Ovary (tissue), 10 donors: ENCODE measurements at places on chromosomes 2 and 18. TPM values are rescaled to one million over a fixed set of nuclear protein-coding genes. Genes with fewer than 3 reads are reported as not detected.

- no peaks in the 10 kb centered on the region for H3K27me3 ChIP-seq
- no peak overlapping the region for H3K27ac ChIP-seq
- no peaks in the 10 kb centered on the region for H3K4me1 ChIP-seq
- H3K36me3 ChIP-seq: no peaks in the 10 kb centered on the region
- H3K4me3 ChIP-seq: no peak overlapping the region
- no peak for DNase-seq
Measured at GRCh38 chr18:34121200-34121721, 103.5 kb downstream of the NOL4 start.

- H3K4me3 ChIP-seq: no peak overlapping the region
- no peak overlapping the region for H3K27ac ChIP-seq
- no peaks in the 10 kb centered on the region for H3K4me1 ChIP-seq
- DNase-seq: no peak
- no peaks in the 10 kb centered on the region for H3K36me3 ChIP-seq
Measured at GRCh38 chr2:79041032-79041448, 15.5 kb downstream of the REG3G start.

DNA sequence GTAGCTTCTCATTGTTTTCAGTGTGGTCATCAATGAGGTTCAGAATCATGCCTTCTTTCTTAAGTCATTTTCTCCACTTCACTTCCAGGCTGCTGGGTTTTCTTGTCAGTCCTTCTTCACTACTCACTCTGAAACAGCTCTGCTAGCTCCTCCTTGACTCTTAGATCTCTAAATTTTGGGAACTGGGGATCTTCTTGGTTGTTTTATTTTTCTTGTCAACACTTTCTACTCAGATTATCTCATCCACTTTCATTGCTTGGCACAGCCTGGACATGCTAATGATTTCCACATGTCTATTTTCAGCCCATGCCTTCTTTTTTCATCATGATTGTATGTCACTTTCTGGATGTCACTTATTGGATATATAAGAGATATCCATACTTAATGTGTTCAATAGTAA lies 517.8 kb upstream of the DSEL start:
- DNase-seq: no peak
- no peak overlapping the region for H3K27ac ChIP-seq
- H3K4me3 ChIP-seq: no peak overlapping the region
- peaks cover 1% of the 10 kb centered on the region for H3K4me1 ChIP-seq
- no peaks in the 10 kb centered on the region for H3K27me3 ChIP-seq

GRCh38 chr2:134457765-134458472 lies 204.0 kb downstream of the MGAT5 start:
- no peaks in the 10 kb centered on the region for H3K27me3 ChIP-seq
- no peak for DNase-seq
- no peaks in the 10 kb centered on the region for H3K36me3 ChIP-seq
- no peak overlapping the region for H3K4me3 ChIP-seq
- no peaks in the 10 kb centered on the region for H3K4me1 ChIP-seq

- no peaks in the 10 kb centered on the region for H3K4me1 ChIP-seq
- no peaks in the 10 kb centered on the region for H3K36me3 ChIP-seq
- DNase-seq: no peak
- H3K27ac ChIP-seq: no peak overlapping the region
Measured at GRCh38 chr2:112021781-112022231, 33.3 kb upstream of the TMEM87B start.

FAM228A gene
- 2.5 TPM for total RNA-seq

GRCh38 chr18:41263956-41264355 lies 691.1 kb upstream of the PIK3C3 start:
- no peak overlapping the region for H3K27ac ChIP-seq
- no peaks in the 10 kb centered on the region for H3K27me3 ChIP-seq
- H3K36me3 ChIP-seq: no peaks in the 10 kb centered on the region
- no peak for DNase-seq
- H3K4me3 ChIP-seq: no peak overlapping the region

GRCh38 chr18:70354771-70355170 lies 65.9 kb downstream of the SOCS6 start:
- no peak for DNase-seq
- H3K27me3 ChIP-seq: no peaks in the 10 kb centered on the region
- no peak overlapping the region for H3K27ac ChIP-seq

PLEKHH2 gene
- total RNA-seq: 37.2 TPM

HMSD gene
- total RNA-seq: not detected

LAMA1 gene
- total RNA-seq: 5.2 TPM

ARL4C gene
- 5.1 TPM for total RNA-seq

TMEM163 gene
- total RNA-seq: 0.24 TPM

AKAIN1 gene
- not detected for total RNA-seq

DNA sequence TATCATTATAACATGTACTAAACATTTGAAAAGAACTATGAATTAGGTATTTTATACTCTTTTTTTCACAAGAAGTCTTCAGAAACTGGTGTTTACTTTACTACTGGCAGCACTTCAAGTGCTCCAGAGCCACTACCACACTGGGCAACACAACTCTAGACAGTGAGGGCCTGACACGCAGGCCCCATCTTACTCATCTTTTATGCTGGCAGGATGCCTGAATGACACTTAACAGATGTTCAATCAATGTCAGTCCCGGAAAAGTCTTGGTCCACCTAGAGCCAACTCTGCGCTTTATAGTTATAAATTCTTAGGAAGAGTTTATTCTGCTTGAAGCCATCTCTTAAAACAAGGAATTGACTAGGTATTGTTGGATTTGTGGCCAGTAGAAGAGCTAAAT lies 8.7 kb upstream of the WIPF1 start:
- no peaks in the 10 kb centered on the region for H3K27me3 ChIP-seq
- H3K27ac ChIP-seq: no peak overlapping the region
- H3K36me3 ChIP-seq: no peaks in the 10 kb centered on the region
- no peak overlapping the region for H3K4me3 ChIP-seq
- DNase-seq: no peak
- no peaks in the 10 kb centered on the region for H3K4me1 ChIP-seq

PLEKHA3 gene
- total RNA-seq: 34.6 TPM

DNA sequence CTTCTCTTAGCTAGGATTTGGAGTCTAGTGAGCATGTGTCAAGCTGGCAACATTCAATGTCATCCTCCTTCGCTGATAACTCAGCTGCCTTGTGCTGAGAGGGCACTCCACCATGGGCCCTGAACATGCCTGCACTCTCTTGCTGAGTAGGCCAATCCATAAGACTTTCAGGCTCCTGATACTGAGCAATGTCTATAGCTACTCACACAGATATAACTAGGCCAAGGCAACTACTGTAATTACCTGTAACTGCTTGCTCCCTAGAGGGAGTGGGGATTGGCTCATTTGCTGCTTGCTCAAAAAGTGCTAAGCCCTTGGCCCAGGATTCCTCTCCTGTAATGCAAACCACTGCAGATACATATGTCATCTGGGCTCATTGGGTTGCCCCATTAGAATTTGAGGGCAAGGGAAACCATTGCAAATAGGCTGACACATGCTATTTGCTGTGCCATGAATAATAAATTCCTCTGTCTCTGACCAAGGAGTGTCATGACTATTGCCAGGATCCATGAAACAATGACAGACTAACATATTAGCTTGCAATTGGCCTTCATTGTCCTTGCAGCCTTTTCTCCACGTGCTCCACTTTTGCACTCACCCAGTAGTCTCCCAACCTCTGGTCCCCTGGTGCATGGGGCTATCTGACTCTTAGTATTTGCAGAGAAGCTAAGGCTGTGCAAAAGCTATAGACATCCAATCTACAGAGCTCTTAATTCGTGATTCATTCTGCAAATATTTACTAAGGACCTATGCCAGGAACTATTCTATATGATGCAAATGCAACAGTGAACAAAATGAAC lies 36.9 kb upstream of the BMPR2 start:
- H3K27me3 ChIP-seq: no peaks in the 10 kb centered on the region
- H3K36me3 ChIP-seq: no peaks in the 10 kb centered on the region
- DNase-seq: no peak
- no peak overlapping the region for H3K27ac ChIP-seq
- no peaks in the 10 kb centered on the region for H3K4me1 ChIP-seq

DNA sequence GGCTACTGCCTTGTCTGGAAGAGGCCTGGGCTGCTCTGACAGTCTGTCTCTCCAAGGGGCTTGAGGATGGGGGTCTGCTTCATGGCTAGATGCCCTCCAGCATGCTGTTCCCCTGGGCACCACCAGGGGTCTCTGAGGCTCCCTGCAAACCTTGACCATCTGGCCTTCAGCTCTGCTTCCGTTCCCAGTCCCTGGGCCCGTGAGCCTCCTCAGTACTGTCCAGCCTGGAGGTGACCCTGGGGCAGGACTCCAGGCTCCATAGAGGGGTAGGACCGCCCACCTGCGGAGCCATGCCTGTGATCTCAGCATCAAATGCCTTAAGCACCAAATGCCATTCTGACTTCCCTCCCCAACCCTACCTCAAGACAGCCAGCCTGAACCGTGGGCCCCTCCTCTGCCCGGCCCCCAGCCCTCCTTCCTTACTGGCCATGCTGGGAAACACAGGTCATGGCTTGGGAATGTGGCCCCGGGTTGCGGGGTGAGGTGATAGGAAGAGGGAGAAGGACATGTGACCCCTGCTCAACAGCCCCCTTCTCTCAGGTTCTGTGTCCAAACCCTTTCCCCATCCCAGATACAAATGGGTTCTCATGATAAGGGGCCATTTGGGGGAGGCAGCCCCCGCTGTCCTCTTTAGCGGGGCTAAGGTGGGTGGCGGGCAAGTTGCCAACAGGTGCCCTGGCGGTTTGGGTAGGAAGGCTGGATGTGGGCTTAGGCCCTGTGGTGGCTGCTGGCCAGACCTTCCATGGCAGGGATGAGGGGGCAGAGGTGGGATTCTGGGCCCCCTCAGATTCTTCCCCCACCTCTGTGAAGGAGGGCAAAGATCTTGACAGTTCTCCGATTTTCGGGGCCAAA lies 25.0 kb downstream of the SPEG start:
- H3K27me3 ChIP-seq: no peaks in the 10 kb centered on the region
- H3K4me3 ChIP-seq: peak overlapping the region; percentile 10
- no peaks in the 10 kb centered on the region for H3K36me3 ChIP-seq
- peak overlapping the region; percentile 14 for H3K27ac ChIP-seq
- H3K4me1 ChIP-seq: peaks cover 17% of the 10 kb centered on the region

DNA sequence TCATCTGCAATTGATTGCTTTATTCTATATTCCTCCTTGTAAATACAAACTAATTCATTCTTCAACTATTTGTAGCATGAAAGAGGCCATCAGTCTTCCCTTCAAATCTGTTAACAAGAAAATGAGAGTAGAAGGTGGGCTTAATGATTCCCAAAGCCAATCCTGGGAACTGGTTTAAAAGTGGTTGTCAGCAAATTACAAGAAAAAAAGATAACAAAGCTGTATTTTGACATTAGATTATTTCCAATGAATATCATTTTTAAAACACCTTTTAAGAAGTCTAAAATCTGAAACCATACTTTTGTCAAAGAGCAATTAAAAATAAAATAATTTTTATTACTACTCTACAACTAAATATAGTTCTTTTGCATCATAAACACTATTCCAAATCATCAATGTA lies 139.2 kb downstream of the DYM start:
- H3K4me3 ChIP-seq: no peak overlapping the region
- H3K36me3 ChIP-seq: no peaks in the 10 kb centered on the region
- no peaks in the 10 kb centered on the region for H3K27me3 ChIP-seq
- no peak for DNase-seq
- H3K27ac ChIP-seq: no peak overlapping the region
- no peaks in the 10 kb centered on the region for H3K4me1 ChIP-seq

DNA sequence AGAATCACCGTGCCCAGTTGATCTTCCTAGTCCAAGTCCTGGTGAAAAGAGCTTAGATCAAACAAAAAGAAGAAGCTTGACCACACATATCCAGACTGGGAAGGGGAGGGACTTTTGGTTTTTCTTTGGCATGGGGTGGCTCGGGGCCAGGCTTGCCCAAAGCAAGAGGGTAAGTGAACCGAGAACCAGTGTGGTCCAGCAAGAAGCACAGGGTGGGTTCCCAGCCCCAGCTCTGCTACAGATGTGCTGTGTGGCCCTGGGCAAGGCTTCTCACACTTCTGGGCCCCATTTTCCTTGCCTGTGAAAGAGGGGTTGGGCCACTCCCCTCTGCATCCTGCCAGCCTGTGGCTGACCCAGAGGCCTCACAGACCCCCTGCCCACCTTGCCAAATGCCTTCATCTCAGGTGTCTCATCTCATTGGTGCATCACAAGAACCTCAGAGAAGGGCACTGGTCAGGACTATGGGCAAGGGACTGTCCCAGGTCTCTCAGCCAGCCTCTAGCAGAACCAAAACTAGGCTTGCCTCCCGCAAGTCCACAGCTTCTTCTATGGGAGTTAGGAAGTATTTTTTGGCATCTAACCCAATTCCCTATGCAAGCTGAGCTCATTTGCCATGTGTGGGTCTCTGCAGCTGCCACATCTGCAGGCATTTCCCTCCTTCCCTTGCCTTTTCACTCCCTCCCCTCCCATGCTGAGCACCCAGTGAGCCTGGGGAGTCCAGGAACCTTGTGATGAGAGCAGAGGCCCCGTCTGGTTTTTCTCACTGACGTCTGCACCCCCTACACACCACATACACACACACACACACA lies 6.9 kb downstream of the ATP6V1B1 start:
- no peak for DNase-seq
- no peak overlapping the region for H3K27ac ChIP-seq
- H3K4me1 ChIP-seq: no peaks in the 10 kb centered on the region
- no peaks in the 10 kb centered on the region for H3K27me3 ChIP-seq
- H3K36me3 ChIP-seq: no peaks in the 10 kb centered on the region
- H3K4me3 ChIP-seq: no peak overlapping the region

DNA sequence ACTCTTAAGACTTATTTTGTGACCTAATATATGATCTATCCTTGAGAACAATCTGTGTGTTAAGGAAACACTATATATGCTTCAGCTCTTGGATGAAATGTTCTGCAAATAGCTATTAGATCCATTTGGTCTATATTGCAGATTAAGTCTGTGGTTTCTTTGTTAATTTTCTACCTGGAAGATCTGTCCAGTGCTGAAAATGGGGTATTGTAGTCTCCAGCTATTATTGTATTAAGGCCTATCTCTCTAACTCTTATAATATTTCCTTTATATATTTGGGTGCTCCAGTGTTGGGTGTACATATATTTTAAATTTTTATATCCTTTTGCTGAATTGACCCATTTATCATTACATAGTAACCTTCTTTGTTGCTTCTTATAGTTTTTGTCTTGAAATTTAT lies 992.7 kb upstream of the CDH2 start:
- no peak overlapping the region for H3K4me3 ChIP-seq
- H3K27me3 ChIP-seq: no peaks in the 10 kb centered on the region
- no peaks in the 10 kb centered on the region for H3K36me3 ChIP-seq
- H3K4me1 ChIP-seq: no peaks in the 10 kb centered on the region
- no peak for DNase-seq

GRCh38 chr18:35376393-35376741 lies 770 bp downstream of the ZNF396 start:
- H3K4me3 ChIP-seq: peak overlapping the region; percentile 78
- H3K27me3 ChIP-seq: no peaks in the 10 kb centered on the region
- no peak overlapping the region for H3K27ac ChIP-seq
- no peaks in the 10 kb centered on the region for H3K36me3 ChIP-seq

RNF144A gene
- total RNA-seq: 42.8 TPM
